ENCODE measurements at places on chromosomes 7 and 10.
A peak's percentile ranks its signal among the peaks of the same experiment; 100 is the strongest.

DNA sequence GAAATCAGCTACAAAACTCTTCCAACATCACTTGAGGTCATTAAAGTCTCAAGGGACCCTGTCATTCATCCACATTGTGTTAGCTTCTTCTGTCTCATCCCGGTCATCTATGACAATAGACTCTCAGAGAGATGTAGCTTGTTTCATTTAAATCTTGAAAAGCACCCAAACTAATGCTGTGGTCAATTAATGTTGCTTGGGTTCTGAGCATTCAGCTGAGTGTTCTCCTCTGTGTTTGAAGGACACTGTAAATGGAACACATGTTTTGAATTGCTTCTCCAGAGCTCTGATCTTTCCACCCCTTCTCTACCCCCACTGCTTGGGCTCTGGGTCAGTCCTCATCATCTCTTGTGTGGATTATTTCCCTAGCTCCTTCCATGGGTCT lies 19.6 kb upstream of the ADD3 start:
- DNase-seq = no peak

- no peak for DNase-seq
These were observed 48.8 kb upstream of the DGKI start for GRCh38 chr7:137895301-137896221.

DNA sequence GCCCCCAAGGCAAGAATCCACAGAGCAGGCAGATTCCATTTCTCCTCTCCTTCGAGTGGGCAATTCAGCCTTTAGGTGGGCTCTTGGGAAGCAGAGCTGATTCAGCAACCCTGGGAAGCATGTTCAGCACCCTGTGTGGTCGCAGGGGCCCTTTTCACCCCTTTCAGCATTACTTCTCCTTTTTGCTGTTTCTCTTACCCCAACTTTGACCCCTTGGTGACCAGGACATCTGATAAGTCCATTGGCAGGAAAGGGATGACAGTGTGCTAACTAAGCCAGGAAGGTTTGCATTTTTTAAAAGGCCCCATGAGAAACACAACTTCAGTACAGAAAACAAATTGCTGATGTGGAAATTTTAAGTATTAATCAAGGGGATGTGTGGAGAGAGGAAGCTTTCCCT lies 283.7 kb upstream of the NRP1 start:
- DNase-seq = no peak

DNA sequence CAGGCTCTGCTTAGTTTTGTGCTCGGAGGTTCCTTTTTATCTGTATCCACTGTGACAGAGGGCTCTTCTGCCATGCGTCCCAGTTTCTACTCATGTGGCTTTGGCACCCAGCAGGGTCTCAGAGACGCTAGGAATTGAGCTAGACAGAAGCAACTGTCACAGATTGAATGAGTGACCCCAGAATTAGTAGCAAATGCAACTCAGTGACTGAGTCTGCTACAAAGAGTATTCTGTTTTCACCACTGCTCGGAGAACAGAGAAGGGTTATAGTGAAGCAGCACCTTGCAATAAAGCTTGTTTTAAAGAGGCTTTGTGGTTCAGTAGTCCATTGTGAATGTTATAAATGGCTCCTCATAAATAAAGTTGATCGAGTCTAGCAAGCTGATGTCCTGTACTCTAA lies 113.2 kb downstream of the DNAH11 start:
- no peak for DNase-seq

GRCh38 chr10:76396134-76396533 lies 964.7 kb downstream of the LRMDA start:
- no peak for DNase-seq

- no peak for DNase-seq
These were observed 490.8 kb upstream of the CELF2 start for GRCh38 chr10:10526846-10527245.

GRCh38 chr10:130485236-130485957 lies 349.2 kb downstream of the GLRX3 start:
- no peak for DNase-seq

DNA sequence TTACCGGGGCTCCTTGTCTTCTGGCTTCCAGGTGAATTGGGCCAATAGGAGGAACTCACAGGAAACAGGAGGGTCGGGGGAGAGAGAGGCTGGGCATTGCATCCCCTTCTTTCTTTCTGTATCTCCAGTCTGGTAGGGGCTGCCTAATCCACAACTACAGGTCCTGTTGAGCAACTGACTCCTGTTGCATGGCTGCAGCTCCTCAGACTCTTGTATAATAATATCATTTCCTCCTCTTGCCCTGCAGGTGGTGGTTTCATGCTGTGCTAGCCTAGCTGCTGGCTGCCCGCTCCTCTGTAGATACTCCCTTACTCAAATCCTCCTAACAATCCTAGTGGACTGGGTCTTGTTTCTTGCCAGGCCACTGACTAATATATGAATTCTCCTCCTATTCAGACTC lies 276.5 kb upstream of the SMIM30 start:
- DNase-seq = no peak

GRCh38 chr7:123348690-123349089 lies 148.9 kb upstream of the SLC13A1 start:
- DNase-seq = no peak

DNA sequence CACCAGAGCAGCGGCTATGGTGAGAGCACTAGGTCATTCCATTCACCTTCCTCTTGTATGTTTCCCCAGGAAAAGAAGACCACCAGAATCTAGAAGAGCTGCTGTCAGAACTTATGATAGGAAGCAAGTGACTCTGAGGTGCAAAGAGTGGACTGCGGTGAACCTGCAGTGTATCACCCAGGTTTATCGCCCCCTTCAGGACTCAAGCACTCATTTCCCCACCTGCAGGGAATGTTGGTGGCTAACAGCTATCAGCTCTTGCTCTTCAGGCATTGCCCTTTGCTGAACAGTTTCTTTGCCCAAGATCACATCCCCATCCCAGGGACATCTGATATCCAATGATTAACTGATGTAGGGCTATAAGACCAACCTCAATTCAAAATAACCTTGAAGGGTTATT lies 66.3 kb upstream of the IL6 start:
- no peak for DNase-seq

- DNase-seq = peak; percentile 48
These were observed 742 bp downstream of the LMBR1 start for GRCh38 chr7:156892081-156892800.

- DNase-seq = peak; percentile 67
These were observed at the start of gene SPOCK2 for GRCh38 chr10:72087969-72088888. Gene SPOCK2, minus strand, starts transcription at chr10:72088551. Its CDS starts 223 bp downstream, at chr10:72088328.

- peak; percentile 57 for DNase-seq
These were observed 30.6 kb downstream of the CISD1 start for GRCh38 chr10:58299580-58299979.

DNA sequence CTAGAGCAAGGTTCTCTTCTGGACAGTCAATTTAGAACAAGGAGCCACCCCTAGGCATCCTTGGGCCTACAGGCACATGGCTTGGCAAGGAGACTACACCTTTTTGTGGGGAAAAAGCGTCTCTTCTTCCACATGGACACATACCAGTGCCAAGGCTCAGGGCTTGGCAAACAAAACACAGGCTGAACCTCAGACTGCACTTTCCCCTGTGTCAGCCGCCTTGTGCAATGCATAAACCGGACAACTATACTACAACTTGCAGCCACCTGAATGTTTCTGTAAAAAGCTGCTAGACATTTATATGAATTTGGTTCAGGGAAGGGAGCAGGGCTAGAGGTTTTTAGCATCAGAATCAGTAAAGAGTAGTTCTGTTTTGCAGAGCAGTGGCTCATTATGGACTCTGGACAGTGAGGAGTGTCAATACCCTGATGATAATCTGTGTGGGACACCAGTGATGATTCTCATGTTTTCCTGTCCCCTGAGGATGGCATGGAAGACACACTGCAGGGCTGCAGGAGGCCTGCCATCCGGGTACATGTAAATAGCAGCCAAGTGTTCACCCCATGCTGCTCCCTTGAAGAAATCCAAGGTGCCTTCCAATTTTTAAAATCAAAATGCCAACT lies 118.9 kb downstream of the GATA3 start:
- DNase-seq = no peak

GRCh38 chr7:95026421-95027072 lies 119.2 kb downstream of the PPP1R9A start:
- DNase-seq = no peak

- no peak for DNase-seq
These were observed 16.5 kb upstream of the CHN2 start for GRCh38 chr7:29177963-29178600.

GRCh38 chr10:126160971-126161630 lies 227.2 kb downstream of the ADAM12 start:
- DNase-seq = no peak

- DNase-seq = no peak
These were observed 5.5 kb upstream of the VWDE start for GRCh38 chr7:12409097-12409711.

- no peak for DNase-seq
These were observed 95.5 kb downstream of the SGMS1 start for GRCh38 chr10:50528206-50528605.

DNA sequence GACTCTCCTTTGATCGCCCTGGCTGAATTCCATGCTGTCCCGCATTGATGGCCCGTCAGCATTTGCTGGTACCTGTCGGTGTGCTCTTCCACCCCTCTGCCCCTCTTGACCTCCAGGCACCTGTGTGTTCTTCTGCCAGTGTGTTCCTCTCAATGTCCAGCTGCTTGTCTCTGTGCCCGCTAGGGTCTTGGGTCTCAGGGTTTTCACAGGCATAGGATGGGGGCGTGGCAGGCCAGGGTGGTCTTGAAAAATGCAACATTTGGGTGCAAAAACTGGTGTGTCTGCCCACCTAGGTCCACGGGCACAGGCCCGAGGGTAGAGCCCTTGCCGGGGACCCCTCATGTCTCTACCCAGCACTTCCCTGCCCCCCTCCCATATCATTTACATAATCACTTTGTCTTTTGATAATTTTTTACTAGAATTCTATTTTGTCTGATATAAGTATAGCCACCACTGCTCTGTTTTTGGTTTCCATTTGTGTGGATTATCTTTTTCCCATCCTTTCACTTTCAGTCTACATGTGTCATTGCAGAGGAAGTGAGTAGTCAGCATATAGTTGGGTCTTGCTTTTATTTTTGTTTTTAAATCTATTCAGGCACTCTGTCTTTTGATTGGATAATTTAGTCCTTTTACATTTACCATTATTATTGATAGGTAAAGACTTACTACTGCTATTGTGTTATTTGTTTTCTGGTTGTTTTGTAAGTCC lies 46.6 kb upstream of the ADRA2A start:
- DNase-seq = no peak
